ENCODE measurements at places on chromosomes 16 and 17.

GRCh38 chr17:76161619-76162266, 20.7 kb upstream of the FOXJ1 start:
- DNase-seq, result no peak

- DNase-seq, result no peak
Observed at GRCh38 chr16:70255574-70255973, 3.8 kb upstream of the EXOSC6 start.

DNA sequence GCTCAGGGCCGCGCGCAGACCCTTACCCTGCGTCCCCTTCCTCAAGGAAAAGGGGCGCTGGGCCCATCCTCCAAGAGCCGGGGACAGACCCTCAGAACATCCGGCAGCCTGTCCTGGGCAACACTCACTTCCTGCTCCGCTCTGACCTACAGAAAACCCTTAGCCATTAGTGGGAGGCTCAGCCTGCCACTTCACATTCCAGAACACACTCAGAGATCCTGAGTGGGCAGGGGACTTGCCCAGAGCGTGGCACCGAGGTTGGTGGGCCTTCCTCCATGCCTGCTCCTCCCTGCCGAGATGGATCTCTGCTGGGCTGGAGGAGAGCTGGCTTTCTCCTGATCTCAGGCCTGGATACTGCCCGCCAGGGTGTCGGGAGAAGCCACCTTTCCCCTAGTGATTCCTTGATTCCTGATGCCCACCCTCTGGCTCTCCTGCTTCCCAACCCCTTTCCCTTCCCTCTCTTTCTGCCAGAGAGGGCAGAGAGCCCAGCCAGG, 1.5 kb downstream of the SCARF1 start:
- DNase-seq, result no peak

DNA sequence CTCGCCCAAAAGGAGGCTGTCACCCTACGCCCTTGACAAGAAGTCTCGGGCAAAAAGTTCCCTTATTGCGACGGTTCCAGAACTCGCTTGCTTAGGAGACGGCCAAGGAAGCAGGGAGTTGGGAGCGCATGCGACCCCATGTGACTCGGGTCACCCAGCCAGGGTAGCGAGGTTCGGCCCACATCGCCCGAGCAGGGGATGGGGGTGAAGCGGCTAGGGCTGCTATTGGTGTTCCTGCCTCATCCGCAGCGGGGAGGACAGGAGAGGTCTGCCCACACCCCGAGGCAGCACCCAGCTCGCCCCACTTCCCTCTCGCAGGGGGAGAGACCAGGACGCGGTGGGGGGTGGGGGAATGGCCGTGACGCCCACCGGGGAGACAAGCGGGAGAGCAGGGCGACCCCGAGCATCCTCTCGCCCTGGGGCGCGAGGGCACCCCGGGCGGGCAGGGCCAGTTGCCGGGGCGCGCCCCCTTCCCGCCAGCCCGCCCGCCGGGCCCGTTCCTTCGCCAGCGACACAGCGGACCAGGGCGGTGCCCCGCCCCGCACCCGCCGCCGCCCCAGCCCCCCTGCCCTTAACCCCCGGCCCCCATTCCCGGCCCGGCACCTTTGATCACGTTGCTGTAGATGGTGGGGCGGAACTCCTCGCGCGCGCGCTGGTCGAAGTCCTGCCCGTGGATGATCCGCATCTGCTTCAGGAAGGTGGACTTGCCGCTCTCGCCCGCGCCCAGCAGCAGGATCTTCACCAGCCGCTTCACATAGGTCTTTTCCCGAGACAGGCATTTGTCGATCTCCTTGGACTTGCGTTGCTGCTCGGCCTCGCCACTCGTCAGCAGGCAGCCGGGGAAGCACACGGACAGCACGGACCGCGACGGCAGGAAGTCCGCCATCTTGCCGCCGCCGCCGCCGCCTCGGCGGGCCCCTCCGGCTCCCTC, 567 bp downstream of the GNA13 start:
- peak; percentile 30 for DNase-seq

DNA sequence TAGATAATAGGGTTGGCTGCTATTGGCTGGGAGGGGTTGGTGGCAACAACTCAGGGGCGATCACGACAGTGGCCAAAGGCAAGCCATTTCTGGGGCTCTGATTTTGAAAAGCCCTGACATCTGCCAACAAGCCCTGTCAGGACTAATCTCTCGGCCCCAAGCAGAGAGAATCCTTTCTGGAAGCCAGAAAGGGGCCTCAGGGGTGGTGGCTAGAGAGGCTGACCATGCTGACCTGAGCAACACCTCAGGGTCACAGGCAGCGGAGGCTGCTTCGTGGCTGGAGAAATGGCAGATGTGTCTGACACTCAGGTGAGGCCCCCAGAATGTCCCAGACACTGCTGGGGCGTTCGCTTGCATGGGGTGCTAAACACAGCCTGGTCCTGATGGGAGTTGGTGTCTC, 35.0 kb upstream of the ZFP90 start:
- no peak for DNase-seq

GRCh38 chr16:84557504-84557903, 53.0 kb upstream of the MEAK7 start:
- DNase-seq, result no peak

- DNase-seq, result no peak
Observed at GRCh38 chr16:29675811-29676643, 3.0 kb upstream of the QPRT start.

DNA sequence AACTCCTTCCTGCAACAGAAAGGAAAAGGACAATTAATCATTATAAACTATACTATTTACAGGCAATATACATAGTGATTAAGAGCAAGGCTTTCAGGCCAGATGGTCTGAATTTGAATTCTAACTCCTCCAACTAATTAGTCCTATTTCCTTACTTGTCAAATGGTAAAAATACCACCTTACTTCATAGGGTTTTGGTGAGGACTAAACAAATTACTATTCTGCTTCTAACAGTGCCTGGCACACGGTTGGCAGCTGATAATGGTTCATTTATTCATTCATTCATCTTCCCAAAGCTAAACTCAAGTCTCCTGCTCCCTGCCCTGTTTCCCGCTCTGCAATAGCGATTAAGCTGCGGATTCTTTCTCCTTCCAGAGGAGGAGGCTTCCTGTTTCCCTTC, 39.8 kb downstream of the DCUN1D3 start:
- DNase-seq, result no peak

DNA sequence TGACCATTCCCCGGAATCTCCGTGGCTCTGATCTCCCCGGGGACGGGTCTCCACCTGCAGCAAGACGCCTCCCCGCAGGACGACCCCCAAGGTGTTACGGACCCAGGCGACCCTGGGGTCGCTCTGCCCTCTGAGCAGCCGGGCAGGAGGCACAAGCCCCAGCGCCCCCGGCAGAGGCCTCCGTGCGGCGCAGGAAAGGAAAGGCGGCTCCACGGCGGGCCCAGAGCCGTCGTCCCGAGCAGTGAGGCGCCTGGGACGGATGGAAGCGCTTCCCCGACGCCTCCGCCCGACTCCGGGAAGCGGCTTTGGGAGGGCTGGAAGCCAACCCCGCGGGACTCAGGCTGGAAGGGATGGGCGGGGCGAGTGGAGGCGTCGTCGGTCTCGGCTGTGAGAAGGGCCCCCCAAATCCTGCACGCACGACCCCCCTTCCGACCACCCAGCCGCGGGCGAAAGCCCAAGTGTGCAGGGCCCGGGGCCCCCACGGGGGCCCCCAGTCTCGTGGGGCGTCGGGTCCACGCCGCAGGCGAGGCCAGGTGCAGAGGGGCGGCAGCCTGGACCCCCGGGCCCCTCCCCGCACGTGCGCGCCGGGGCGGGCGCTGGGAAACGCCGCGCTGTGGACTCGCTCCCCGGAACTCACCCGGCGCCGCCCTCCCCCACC, 32.7 kb upstream of the RPH3AL start:
- no peak for DNase-seq

GRCh38 chr17:81402530-81402941, 7.3 kb downstream of the BAHCC1 start:
- no peak for DNase-seq

- no peak for DNase-seq
Observed at GRCh38 chr16:66695935-66696668, 441 bp downstream of the CMTM4 start.

DNA sequence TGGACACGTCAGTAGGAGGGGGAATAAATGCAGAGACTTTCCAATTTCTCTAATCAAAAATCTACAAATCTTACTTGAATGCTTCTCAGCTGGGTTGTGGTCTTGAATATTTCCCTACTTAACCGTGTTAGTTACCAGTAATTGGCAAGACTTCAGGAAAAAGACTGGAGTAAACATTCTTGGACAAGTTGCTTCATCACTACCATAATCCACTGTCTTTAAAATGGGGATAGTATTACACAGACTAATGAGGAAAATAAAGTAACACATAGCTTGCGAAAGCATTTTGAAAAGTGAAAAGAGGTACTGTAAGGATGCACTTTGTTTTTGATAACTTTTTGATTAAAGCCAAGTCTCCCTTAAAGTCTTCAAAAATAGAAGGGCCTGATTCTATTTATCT, 18.4 kb downstream of the MYH1 start:
- no peak for DNase-seq

DNA sequence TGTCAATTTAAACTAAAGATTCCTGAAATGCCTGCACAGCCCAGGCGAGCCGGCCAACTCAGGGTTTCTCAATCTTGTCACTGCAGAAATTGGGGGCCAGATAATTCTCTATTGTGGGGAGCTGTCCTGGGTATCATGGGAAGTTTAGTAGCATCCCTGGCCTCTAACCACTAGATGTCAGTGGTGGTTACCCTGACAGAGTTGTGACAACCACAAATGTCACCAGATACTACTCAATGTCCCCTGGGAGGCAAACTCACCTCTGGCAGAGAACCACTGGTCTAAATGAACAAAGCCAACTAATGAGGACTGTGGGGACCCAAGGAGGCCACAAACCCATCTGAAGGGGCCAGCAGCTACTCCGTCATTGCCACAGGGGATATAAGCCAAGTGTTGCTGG, 90.9 kb downstream of the MYH11 start:
- DNase-seq, result peak; percentile 3

- no peak for DNase-seq
Observed at GRCh38 chr17:36623281-36623680, 21.9 kb downstream of the MRM1 start.

- DNase-seq, result no peak
Observed at GRCh38 chr16:63145411-63145810, 1109.2 kb upstream of the CDH8 start.

GRCh38 chr17:7290685-7291084, 3.8 kb downstream of the YBX2 start:
- no peak for DNase-seq

- DNase-seq, result no peak
Observed at GRCh38 chr16:85332175-85332574, 219.9 kb upstream of the CIBAR2 start.

DNA sequence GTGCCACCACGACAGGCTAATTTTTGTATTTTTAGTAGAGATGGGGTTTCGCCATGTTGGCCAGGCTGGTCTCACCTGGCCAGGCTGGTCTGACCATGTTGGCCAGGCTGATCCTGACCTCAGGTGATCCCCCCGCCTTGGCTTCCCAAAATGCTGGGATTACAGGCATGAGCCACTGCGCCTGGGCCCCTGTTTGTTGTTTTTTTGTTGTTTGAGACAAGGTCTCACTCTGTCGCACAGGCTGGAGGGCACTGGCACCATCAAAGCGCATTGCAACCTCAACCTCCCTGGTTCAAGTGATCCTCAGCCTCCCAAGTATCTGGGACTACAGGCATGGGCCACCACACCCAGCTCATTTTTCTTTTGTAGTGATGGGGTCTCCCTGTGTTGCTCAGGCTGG, 43.7 kb upstream of the TAOK1 start:
- no peak for DNase-seq

- DNase-seq, result no peak
Observed at GRCh38 chr16:79267781-79268180, 332.8 kb downstream of the MAF start.

DNA sequence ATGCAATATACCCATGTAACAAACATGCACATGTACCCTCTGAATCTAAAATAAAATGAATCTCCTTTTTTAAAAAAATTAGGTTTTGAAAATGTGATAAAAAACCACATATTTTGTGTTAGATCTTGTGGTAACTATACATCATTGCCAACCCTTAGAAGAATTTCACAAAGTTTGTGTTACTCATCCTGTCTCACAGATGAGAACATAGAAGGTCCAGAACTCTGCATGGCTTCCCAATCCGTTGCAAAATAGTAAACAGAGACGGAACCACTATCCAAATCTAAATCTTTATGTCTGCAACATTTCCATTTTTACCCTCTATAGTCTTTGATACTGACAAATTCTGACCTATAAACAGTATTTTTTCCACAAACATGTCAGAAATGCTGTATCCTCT, 759.9 kb downstream of the KCNJ2 start:
- no peak for DNase-seq

DNA sequence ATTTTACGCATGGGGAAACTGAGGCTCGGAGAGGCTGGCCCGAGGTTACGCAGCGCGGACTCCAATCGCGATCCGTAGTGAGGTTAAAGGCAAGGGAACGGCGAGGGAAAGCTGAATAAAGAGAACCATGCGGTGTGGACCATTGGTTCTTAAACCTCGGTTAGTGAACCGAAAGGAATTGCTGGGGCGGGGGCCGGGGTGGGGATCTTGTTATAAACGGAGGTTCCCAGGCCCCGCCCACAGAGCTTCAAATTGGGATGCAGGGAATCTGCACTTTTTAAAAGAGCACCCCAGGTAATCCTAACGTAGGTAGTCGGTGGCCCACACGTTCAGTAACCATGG, 524 bp downstream of the IQCK start:
- DNase-seq, result no peak

GRCh38 chr16:17356243-17356933, 114.4 kb downstream of the XYLT1 start:
- DNase-seq, result no peak

DNA sequence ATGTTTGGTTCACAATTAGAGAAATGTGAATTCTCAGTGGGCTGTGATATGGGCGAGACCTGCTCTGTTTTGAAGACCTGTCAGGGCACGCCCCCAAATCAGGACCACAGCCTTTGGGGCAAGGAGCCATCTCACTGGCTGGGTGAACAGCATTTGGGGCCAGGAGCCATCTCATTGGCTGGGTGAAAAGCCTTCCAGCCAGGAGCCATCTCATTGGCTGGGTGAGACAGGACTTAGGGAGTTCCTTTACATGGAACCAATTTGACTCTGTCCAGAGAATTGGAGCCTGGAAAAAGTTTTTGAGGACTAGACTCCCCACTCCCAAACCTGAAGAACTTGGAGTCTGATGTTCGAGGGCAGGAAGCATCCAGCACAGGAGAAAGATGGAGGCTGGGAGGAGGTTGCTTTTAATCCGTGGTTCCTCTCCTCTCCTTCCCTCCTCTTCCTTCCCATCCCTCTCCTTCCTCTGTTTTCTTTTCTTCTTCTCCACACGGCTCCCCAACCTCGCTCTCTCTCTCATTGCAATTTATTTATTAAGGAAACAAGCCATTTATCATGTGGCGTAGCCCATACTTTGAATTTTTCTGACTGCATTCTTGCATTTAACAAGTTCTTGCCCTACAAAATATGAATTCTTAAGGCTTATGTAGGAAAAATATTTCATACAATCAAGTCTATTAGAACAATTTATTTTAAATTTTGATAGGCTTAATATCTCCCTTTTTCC, 19.7 kb downstream of the FOXL1 start:
- no peak for DNase-seq

Data from activated T-cell treated with anti-CD3 and anti-CD28 coated beads for 4 hours (primary cell).